Left ventricle myocardium superior (tissue), 1 donor: ENCODE measurements at places on chromosomes 5 and 9.

GRCh38 chr5:56305001-56305950, 72.1 kb upstream of the ANKRD55 start:
- no peak for DNase-seq

GRCh38 chr9:71472400-71472799, 295.9 kb downstream of the CEMIP2 start:
- no peak for DNase-seq

- no peak for DNase-seq
Measured at GRCh38 chr9:124510650-124511425, 3.6 kb upstream of the NR5A1 start.

- DNase-seq, result no peak
Measured at GRCh38 chr5:108233617-108234155, 148.2 kb downstream of the FBXL17 start.

GRCh38 chr5:57434227-57434640, 48.4 kb downstream of the ACTBL2 start:
- DNase-seq, result peak; percentile 48

GRCh38 chr9:123331346-123332060, 24.5 kb upstream of the CRB2 start:
- no peak for DNase-seq

- DNase-seq, result peak; percentile 28
Measured at GRCh38 chr9:93114169-93114983, 18.4 kb downstream of the CARD19 start.
